GM03348 (cell line): ENCODE measurements at places on chromosomes 1 and 21.
A peak's percentile ranks its signal among the peaks of the same experiment; 100 is the strongest.

DNA sequence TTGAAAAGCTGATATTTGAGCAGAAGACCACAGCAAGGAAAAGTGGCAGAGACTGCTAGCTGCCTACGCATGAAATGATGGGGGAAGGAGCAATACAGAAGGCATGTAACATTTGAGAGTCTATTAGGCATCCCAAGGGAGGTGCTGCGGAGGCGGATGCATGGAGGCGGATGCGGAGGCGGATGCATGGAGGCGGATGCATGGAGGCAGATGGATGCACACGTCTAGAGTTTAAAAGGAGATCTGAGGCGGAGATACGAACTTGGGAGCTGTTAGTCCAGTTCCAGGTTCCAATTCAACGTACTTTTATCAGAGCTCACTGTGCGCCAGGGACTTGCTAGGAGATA lies 744 bp upstream of the DDX20 start:
- DNase-seq, result peak; percentile 68

- DNase-seq, result no peak
Measured at GRCh38 chr1:1170215-1171091, 3.2 kb upstream of the TTLL10 start.

GRCh38 chr21:43956670-43957035 lies 55.5 kb upstream of the TRAPPC10 start:
- no peak for DNase-seq

GRCh38 chr1:180231936-180232335 lies 1.9 kb downstream of the LHX4 start:
- no peak for DNase-seq

GRCh38 chr1:200857804-200858203 lies 15.0 kb upstream of the GPR25 start:
- DNase-seq, result no peak

GRCh38 chr1:158681606-158682005 lies 4.9 kb downstream of the SPTA1 start:
- DNase-seq, result no peak

DNA sequence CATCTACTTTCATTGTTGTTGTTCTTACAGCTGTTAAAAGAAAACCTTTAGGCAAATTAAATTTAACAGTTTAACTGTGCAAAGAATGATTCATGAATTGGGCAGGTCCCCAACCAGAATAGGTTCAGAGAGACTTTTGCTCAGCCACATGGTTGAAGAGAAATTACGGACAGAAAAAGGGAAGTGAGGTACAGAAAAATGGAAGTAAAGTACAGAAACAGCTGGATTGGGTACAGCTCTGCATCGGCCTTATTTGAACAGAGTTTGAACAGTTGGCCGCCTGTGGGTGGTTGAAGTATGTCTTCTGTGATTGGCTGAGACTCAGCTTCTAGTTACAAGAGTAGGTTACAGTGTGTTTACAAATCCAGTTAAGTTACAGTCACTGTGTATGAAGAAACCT lies 210.1 kb downstream of the FGGY start:
- peak; percentile 61 for DNase-seq

- no peak for DNase-seq
Measured at GRCh38 chr1:37575692-37576091, 19.0 kb downstream of the DNALI1 start.

GRCh38 chr1:50132347-50132894 lies 23.7 kb downstream of the ELAVL4 start:
- no peak for DNase-seq

DNA sequence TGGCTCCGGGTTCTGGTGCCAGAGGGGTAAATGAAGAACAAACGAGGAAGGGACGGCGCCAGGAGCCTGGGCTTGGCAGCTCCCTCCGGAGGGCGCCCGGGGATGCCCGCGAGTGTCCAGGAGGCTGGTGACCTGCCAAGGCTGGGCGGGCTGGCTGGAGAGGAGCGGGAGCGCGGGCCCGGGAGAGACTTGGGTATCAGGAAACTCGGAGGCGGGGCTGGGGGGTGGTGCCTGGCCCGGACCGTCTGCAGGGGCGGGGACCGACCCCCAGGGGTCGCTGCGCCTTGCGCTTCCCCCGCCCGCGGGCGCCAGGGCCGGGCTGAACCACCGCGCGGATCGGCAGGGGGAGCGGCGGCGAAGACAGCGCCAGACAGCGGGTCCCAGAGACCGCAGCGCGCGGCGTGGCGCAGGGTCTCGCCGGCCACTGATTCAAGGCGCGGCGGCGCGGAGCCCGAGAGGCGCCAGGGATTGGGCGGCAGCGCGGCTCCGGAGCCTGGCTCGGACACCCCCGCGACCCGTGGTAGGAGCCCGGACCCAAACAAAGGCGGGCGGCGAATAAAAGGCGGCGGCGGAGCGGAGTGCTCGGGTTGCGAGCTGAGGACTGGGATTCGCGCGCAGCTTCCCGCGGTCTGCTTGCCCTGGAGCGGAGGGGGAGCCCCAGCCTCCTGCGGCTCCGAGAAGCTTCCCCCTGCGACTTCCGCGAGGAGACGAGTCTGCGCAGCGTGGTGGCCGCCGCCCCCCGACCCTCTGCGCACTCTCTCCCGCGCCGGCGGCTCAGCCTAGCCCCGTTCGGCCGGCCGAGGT lies at the start of gene DISP3:
Gene DISP3 (plus strand): TSS at position 585 of the 804 bp plus-strand sequence. CDS start 21,838 bp downstream, outside the sequence.
- peak; percentile 93 for DNase-seq

GRCh38 chr1:4379451-4380175 lies 274.8 kb upstream of the AJAP1 start:
- no peak for DNase-seq

DNA sequence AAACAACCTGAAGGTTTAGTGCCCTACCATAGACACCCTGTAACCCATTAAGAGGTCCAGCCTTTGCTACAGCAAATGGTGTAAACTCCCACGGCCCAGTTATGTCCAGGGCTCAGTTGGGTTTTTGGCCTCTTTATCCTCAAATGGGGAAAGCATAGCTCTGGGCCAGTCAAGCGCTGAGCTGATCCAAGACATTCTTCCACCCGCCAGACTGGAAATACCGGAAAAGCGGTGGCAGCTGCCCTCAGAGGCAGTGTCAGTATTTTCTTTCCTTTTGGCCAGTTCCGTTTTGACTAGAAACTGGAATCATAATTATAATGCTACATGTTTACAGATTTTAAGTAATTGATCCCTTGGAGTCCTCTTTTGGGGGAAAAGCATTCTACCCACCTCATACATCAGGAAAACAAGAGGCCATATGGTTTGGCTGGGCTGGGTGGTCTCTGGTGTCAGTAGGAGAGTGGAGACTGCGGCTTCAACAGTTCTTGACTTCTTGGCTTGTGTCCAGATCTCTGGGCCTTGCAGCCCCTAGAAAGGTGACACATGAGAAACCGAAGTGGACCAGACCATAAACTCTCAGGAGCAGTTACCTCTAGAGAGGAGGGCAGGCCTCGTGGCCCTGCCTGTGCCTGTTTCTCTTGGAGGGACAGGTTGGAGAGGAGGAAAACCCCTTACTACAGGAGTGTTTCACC lies 30.2 kb upstream of the CLDN14 start:
- no peak for DNase-seq

GRCh38 chr21:19935467-19935866 lies 1062.7 kb upstream of the NCAM2 start:
- DNase-seq, result no peak

- DNase-seq, result peak; percentile 69
Measured at GRCh38 chr1:42420911-42421585, 34.8 kb downstream of the ZMYND12 start.

- peak; percentile 89 for DNase-seq
Measured at GRCh38 chr1:17878837-17879236, 123.7 kb downstream of the ACTL8 start.

- DNase-seq, result no peak
Measured at GRCh38 chr1:156155756-156156510, 2.5 kb downstream of the SEMA4A start.

DNA sequence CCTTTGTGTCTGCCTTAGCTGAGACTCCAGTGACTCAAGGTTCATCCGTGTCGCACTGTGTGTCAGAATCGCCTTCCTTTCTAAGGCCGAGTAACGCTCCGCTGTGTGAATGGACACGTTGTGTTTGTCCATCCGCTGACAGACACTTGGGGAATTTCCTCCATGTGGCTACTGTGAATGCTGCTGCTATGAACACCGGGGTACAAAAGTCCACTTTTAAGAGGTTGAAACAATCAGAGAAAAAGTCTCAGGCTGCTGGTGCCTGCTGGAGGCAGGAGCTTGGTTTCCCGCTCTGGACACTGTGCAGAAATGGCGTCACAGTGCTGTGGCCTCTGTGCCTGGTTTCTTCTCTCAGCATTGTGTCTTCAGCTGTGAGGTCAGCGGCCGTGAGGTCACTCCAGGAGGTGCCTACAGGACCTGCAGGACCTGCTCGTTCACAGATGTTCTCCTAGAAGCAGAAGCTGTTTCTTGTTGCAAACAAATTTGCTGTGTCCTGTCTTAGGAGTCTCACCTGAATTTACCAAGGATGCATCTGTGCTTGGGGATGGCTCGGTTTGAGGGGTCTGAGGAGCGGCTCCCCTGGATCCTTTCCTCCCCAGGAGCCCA lies 34.2 kb downstream of the KRTAP10-1 start:
- DNase-seq, result no peak

GRCh38 chr1:6313393-6314200 lies 52.7 kb upstream of the GPR153 start:
- peak; percentile 20 for DNase-seq

DNA sequence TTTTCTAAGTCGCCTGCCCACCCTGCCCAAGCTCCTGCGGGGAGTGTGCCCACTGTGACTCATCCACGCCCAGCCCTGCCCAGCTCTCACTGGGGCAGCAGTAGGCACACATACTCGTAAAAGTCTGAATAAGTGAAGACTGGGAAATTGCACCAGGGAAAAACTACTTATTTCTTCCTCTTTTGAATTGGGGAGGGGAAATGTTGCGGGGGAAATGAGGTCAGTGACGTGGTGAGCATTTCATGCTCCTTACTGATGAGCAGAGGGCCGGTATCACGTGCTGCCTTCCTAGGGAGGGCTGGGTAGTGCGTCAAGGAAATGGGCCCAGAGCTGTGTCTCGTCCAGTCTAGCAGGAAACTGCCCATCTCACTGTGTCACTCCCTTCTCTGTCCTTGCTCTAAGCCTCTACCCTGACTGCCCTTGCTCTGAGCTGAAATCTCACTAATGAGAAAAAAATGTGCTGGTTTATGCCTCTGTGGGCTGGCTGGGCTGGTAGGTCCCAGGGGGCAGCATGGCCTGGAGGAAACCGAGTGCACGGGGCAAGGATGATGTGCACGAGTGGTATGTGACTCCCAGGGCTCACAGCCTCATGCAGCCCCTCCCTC lies 13.5 kb upstream of the TNFRSF1B start:
- peak; percentile 93 for DNase-seq

GRCh38 chr1:9561429-9561828 lies 22.2 kb downstream of the SLC25A33 start:
- DNase-seq, result peak; percentile 77

DNA sequence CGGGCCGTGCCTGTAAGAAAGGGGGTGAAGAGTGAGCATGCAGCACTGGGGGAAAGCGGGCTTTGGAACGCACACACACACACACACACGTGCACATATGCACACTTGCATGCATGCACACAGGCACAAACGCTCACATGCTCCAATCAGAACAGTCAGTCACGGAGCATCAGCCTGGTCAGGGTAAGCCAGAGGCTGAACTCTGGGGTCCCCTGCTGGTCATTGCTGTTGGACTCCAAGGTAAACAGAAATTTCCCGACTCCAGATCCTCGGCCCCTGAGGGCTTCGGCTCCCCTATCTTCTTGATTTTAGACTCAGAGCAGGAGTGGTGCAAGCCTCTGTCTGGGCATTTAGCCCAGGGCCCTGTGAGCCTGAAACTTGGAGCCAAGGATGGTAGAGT lies 54.2 kb downstream of the SYT2 start:
- no peak for DNase-seq

- no peak for DNase-seq
Measured at GRCh38 chr1:116257836-116258235, 115.2 kb upstream of the ATP1A1 start.

DNA sequence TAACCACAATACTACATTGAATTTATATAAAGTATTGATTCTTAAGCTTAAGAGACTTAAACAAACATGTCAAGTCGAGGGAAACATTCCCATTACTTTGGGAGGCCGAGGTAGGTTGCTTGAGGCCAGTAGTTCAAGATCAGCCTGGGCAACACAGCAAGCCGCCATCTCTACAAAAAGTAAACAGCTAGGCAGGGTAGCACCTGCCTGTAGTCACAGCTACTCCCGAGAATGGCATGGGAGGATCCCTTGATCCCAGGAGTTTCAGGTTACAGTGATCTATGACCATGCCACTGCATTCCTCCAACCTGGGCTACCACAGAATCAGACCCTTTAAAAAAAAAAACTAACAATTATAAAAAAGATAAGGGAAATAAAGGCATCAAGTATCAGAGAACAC lies 50.4 kb downstream of the EIF4G3 start:
- no peak for DNase-seq

DNA sequence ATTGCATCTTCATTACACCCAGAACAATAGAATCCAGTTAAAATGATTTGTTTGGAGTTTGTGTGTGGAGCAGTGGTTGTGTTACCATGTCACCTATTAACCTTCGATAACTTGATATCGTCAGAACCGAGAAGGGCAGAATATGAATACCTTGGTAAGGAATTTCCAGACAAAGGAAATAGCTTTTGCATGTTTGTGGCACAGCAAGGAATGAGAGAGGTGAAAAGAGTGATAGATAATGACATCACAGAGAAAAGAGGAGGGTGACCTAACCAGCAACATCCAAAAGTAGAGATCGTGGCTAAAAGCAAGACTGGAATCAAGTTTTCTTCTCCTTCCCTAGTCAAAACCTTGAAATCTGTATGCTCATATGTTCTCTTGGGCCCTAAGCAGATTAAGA lies 244.6 kb upstream of the NEGR1 start:
- no peak for DNase-seq

- no peak for DNase-seq
Measured at GRCh38 chr1:84152649-84153056, 8.6 kb downstream of the PRKACB start.

DNA sequence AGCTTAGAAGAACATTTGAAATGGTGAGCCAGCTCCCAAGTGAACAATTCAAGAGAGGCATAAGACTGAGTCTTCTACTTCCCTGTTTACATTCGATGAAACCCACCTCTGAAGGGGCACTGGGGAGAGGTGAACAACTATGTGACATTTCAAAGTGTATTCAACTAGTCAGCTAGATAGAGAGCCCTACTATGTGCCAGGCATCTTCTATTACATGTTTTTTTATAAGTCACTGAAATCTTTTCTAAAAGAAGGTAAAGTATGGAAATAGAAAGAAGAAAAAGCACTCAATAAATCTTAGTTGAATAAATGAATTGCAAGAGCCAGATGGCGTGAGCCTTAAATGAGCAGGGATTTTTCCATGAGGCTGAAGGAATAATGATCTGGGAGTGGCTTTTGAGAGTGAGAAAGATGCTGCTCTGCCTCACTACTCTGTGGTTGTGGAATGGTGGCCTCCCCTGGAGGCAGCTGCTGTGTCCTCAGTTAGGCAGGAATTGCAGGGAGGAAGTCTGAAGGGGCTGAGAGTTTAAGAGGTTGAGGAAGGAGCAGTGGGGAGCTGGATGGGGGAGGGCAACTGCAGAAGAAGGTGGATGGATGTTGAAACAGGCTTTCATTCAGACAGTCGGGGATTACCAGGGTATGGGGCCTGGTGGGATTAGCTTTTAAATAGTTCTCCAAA lies 10.4 kb upstream of the PTPRF start:
- no peak for DNase-seq
